ENCODE measurements at places on chromosomes 2 and 18.

- DNase-seq = peak; percentile 6
Measured at GRCh38 chr2:230472621-230473018, 56.6 kb downstream of the SP100 start.

- DNase-seq = no peak
Measured at GRCh38 chr2:216714376-216714775, 19.0 kb upstream of the IGFBP5 start.

DNA sequence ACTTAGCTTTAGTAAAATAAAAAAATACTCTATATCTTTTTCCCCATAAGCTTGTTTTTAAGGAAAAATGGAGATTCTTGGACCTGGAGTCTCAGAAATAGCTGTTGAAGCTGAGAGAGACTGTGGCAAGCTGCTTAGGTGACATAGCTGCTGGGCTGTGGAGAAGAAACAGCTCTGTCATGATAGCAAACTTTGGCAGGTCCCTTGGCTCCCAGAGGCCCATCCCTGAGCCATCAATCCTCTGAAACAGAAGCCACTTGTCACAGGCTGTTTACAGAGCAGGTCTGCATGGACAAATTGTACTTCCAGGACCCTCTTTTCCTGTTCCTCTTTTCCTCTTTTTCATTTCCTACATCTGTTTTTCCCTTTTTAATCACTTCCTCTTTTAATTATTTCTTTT is 1370.1 kb upstream of the CRIM1 start:
- no peak for DNase-seq

DNA sequence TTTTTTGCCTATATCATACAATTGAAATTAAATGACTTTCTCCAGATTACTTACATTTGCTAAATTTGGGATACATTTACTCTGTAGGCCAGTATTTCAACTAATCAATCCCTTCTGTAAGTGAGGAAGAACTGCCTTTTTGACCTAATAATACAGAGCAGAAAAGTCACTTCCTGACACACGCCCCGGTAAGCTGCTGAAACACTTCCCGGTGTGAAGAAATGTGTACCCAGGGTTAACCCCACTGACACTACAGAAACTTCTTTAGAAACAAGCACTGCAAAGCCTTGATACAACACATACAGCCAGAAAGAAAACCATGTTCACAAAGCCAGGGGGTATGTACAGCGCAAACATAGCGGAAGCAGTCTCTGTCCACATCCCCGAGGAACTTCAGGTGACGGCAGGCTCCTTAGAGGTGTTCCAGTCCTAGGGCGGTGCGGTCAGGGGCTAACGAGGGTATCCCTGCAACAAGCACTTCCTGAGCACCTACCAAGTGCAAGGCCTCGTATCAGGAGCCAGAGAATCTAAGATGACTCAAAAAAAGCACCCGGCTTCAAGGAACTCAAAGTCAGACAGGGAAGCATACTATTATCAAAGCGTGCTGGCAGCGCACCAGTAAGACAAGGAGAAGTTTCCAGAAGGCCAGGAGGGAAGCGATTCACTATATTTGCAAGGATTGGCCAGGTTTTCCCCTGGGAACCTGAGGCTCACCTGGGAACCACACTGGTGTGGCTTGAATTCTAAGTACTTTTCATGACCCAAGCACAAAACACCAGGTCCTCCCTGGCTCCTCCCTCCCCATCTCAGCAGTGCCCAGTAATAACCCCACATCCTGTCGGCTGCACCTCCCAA is 46.6 kb downstream of the ZNF516 start:
- no peak for DNase-seq

DNA sequence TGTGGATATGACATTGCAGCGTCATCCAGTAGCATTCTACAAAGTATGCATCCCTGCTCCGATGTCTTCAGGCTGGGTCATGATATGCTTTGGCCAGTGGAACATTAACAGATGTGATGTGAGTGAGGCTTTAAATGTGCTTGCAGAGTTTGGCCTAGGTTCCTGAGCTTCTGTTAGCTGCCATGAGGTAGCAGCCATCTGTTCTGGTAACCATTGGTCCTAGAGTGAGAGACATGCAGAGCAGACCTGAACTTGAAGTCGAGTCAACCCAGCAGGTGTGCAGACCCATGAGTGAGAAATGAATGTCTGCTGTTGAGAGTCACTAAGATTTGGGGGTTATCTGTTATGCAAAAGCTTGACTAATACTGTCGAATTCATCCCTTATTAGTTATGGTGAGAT is 73.8 kb upstream of the NABP1 start:
- no peak for DNase-seq

DNA sequence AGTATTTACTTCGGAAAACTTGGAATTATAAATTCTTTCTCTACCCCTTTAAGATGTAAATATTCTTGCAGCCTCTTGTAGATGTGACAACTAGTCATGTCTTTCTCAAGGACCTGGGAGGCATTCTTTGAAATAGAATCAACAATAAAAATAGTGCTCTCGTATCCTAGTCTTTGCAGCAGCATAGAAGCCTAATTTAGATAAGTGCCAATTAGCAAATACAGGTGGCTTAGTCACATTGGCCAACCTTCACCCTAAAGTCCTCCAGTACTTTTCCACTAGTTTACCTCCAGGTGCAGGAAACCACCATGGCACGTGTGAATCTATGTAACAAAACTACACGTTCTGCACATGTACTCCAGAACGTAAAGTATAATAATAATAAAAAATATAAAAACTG is 3.5 kb upstream of the ZSWIM2 start:
- DNase-seq = no peak

DNA sequence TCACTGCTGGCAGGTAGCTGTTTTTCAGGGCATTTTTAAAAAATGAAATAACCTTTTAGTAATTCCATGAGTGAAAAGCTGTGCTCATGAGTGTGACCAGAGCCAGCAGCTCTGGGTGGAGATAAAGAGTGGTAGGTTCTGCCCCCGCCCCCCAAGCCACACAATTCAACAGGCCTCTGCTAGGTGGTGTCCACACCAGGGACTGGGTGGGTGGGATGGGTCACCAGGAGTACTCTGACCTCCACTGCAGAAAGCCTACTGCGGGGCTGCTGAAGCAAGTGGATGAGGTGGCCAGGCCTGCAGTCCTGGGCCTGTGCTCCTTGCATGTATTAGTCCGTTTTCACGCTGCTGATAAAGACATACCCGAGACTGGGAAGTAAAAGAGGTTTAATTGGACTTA is 15.3 kb downstream of the PARD6G start:
- DNase-seq = no peak

DNA sequence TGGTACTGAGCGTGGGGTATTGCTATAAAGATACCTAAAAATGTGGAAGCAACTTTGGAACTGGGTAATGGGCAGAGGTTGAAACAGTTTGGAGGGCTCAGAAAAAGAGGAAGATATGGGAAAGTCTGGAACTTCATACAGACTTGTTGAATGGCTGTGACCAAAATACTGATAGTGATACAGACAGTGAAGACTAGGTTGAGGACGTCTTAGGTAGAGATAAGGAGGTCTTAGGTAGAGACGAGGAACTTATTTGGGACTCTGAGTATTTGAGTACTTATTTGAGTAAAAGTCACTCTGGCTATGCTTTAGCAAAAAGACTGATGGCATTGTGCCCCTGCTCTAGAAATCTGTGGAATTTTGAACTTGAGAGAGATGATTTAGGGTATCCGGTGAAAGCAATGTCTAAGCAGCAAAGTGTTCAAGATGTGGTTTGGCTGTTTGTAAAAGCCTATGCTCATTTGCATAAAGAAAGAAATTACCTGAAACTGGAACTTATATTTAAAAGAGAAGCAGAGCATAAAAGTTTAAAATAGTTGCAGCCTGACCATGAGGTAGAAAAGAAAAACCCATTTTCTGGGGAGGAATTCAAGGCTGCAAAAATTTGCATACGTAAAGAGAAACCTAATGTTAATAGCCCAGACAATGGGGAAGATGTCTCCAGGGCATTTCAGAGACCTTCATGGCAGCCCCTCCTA is 219.6 kb downstream of the PDE1A start:
- DNase-seq = no peak

DNA sequence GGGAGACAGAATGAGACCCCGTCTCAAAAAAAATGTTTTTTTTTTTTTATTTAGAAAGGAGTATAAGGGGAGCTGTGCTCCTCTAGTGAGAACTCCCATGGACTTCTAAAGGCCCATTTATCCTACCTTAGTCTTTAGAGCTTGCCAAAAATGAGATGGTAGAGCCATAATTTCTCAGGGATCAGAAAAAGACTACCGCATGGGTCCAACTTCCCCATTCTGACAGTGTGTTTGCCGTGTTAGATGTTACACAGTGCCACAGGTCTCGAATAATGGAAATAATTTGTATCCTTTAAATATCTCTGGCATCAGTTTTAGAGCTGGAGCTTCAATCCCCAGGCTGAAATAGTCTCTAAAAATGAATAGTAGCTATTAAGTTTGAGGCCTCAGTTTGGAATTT is 6.0 kb upstream of the SLC39A10 start:
- no peak for DNase-seq

- no peak for DNase-seq
Measured at GRCh38 chr18:57953883-57954282, 90.1 kb upstream of the NEDD4L start.

DNA sequence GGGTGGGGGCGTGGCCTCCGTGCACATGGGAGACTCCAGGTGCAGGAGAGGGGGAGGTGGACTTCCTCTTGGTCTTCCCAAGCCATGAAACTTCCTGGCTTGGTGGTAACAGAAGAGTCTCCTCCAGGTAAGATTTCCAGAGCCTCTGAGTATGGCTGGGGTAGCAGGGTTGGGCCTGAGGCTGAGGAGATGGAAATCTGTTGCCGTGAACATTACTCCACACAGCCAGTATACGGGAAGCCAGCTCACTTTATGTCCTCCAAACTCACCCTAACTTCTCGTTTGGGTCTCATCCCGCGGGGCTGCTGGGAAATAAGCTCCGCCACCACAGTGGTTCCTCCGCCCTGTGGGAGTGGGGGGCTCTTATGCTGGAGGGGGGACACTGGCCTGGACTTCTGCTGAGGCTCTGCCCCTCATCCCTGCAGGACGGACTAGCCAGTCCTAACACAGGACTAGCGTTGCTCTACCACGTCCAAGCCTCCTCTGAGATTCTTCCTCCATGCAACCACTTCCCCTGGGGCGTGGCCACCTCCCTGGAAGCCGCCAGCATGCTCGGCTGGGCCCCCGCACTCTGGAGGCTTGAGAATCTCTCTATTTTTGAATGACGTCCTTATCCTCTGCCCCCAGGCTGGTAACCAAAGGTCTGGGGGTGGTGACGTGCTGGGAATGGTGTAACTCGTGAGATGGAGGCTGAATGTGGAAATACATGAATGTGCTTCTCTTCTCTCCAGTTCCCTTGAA is 777 bp upstream of the RAB17 start:
- DNase-seq = no peak

GRCh38 chr18:498931-499775 is 1.3 kb downstream of the COLEC12 start:
- DNase-seq = no peak

- DNase-seq = no peak
Measured at GRCh38 chr18:62366992-62367391, 41.9 kb downstream of the TNFRSF11A start.

DNA sequence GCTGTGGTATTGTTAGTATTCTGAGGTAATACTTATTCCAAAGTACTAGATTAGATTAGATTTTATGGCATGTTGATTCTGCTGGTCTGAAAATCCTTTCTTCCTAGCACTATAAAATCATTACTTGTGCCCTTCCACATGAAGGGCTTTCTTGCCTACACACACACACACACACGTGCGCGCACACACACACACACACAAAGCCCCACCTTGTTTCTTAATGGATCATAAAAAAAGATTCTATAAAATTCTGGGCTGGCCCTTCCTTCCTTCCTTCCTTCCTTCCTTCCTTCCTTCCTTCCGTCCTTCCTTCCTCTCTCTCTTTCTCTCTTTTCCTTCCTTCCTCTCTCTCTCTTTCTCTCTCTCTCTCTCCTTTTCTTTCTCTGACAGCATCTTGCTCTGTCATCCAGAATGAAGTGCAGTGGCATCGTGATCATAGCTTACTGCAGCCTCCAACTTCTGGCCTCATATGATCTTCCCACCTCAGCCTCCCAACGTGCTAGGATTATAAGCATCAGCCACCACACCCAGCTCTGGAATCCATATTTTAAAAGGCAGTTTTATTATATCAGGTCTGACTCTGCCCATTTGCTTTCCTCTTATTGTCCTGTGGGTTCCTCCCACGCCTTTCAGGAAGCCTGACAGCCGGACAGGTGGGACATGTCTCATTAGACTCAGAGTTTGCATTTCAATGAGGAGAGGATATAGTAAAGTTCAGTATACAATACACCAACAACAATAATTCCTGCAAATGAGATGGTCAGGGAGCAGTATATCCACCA is 321.1 kb downstream of the PIK3C3 start:
- no peak for DNase-seq

DNA sequence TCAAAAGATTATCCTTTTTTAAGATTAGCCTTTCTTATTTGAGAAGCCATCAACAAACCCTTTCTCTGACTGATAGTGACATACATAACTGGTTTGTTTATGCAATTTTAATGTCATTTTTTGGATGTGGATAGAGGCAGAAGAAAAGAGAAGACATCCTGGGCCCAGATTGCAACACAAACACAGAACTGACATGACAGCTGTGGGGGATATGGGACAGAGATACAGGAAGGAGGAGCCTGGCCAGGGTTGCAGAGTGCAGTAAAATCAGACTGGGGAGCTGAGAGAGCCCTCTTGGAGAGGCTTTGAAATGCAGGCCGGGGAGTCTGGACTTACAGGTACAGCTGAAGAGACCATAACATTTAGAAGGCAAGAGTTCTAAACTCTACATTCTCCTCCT is 65.1 kb downstream of the SIGLEC15 start:
- no peak for DNase-seq

DNA sequence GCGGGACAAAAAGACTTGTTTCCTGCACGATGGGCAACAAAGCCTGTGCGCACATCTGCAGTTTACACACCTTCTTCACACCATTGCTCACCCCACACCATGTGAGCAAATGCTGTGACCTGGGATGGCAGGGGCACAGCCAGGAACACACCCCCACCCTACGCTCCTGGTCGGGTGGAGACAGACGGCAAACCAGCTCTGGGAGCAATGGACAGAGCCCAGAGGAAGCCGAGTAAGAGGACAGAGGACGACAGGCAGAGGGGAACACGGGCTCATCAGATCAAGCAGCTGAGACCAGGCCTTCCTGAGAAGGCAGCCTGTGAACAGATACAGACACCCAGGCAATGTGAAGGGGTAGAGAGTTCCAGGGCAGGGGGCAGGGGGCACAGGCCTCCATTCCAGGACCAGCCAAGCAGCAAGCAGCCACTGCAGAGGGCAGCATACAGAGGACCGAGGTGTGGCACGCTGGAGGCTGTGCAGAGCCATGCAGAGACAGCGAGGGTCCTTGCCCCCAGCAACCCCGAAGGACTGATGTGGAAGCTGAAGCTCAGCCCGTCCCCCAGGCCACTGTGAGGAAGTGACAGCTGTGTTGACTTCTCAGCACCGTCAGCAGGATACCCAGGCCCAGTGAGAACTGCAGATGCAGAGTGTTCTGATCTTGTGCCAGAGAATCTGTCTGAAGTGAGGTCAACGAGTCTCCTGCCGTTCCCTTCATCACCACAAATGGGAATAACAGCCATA is 46.2 kb downstream of the PARD6G start:
- no peak for DNase-seq

GRCh38 chr18:3458378-3458777 is 8.4 kb downstream of the TGIF1 start:
- no peak for DNase-seq

All from Caki2 (cell line).